ENCODE measurements at places on chromosomes 2 and 18.
A peak's percentile ranks its signal among the peaks of the same experiment; 100 is the strongest.

- no peak for DNase-seq
Measured at GRCh38 chr2:18153741-18154140, 275.3 kb downstream of the KCNS3 start.

DNA sequence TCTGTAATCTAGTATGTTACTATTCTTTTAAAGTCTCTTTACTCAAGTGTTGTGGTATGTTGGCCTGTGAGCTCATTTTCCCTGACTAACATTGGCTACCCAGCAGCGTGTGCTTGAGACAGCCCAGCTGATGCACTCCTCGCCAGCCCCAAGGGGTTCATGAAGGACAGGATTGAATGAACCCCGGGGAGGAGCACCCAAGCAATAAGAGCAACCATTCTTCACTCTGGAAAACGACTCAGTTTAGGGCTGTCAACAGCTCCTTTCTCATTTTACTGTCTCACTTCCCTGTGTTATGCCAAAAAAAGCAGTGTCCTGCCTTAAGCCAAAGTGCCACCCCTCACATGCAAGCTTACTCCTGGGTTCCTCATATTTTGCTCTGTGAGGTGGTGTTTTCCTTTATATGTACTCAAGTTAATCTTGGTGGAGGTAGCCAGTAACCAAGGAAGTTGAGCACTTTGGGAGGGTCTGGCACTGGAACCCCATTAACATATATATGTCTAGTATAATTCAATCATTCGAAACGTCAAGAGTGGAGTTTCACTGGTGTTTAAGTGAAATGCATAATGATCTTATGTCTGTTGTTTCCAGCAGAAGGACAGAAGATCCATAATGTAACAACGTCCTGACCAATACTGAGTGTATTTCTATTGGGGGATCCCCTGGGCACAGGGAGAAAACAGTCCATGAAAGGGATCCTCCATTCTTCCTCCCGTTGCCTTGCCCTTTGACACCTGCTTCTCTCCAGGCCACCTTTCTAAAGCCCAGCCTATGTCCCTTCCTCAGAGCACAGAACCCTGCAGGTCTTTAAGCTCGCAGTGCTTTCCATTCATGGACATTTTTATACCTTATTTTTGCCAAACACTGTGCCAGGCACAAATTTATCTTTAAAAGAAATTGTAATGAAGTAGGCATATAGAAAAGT lies 43.2 kb downstream of the ATIC start:
- no peak for DNase-seq

- no peak for DNase-seq
Measured at GRCh38 chr2:7377916-7378569, 460.8 kb downstream of the RNF144A start.

DNA sequence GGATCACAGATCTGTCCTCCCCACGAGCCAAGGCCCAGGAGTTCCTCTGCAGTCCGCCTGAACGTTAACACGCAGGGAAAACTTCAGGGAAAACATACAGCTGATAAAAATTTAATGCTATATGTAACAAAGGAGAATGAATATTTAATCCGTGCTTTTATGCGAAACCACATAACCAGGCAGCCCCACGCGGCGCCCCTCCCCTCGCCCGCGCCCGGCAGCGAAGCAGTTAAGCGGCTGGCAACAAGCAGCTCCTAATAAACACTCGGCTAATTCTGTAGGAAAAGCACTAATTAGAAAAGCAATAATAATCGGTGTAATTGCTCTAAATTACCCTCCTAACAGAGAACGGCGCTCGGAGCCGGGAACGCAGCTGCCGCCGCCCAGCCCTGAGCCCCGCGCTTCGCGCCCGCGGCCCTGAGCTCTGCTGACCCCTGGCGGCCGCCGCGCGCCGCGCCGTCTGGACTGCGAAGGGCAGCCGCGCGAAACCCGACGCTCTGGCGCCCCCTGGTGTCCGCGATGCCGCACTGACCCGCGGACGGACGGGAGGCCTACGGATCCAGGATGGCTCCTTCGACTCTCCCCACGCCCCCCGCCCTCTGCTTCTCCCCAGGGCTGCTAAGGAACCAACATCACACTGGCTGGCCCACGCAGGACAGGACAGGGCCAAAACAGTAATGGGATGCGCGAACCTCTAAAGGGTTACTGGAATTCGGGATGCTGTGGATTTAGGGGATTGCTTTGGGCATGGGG lies 181.4 kb downstream of the SMAD2 start:
- peak; percentile 63 for DNase-seq

DNA sequence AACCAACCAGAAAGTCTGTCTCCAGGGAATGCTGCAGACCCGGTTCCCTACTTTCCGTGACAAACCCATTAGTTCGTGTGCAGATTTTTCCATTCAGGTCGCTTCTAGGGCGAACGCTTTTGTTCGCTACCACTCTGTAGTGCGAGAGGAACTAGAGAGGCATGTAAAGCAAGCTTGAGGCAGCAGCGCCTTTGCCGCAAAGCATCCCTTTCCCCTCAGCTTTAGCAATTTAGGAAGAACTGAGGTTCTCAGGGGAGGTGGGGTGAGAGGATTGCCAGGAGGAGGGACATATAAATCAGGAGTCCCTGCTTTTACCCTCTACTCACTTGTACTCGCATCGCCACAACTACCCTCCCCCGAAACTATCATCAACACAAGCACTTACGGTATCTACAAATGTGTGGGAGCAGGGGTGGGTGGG lies 748 bp upstream of the ZNF804A start:
- DNase-seq: no peak

GRCh38 chr2:145811276-145812164 lies 1291.6 kb upstream of the ZEB2 start:
- no peak for DNase-seq

DNA sequence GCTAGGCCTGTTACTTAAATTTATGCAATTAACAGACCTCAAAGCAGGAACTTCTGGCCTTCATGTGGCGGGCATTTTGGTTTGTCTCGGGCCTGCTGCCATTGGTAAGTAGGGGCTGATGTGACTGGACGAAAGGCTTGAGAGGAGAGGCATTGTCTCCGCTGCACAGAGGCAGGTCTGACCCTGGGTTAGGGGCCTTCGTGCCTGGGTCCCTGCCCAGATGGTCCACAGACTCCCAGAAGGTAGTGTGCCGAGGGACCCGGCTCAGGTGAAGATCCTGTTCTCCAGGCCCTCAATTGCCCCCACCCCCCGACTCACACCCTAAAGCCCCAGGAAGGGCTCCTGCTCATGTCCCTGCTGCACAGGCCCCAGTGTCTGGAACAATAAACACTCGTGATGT lies 764.9 kb downstream of the TMEM182 start:
- DNase-seq: no peak

GRCh38 chr2:41686156-41686555 lies 361.7 kb upstream of the PKDCC start:
- no peak for DNase-seq

DNA sequence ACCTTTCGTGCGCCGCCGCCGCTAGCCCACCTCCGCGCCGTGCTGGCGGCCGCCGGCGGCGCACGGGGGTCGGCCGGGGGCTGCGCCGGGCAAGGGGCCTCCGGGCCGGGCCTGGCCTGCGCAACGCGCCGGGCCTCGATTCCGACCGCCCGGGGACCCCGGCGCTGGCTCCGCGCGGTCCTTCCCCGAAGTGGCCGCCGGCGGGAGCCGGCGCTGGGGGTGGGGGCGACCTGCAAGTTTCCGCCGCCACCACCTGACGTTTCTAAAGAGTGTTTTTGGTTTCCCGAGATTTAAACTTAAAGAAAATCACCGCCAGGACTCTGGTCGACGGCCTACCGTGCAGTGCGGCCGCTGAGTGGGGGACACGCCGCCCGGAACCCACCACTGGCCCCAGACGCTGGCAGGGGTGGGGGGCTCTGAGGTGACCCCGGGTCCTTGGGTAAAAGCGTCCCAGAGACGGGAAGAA lies 3.8 kb upstream of the GATA6 start:
- no peak for DNase-seq

- DNase-seq: no peak
Measured at GRCh38 chr2:30798536-30798991, 8.7 kb downstream of the CAPN13 start.

- DNase-seq: no peak
Measured at GRCh38 chr2:120932472-120932871, 196.8 kb downstream of the GLI2 start.

GRCh38 chr2:180539541-180539940 lies 440.9 kb upstream of the UBE2E3 start:
- no peak for DNase-seq

- DNase-seq: no peak
Measured at GRCh38 chr2:119478978-119479295, 45.3 kb downstream of the SCTR start.
